Motor neuron (in vitro differentiated cells): ENCODE measurements at places on chromosomes 4 and X.
A peak's percentile ranks its signal among the peaks of the same experiment; 100 is the strongest.

DNA sequence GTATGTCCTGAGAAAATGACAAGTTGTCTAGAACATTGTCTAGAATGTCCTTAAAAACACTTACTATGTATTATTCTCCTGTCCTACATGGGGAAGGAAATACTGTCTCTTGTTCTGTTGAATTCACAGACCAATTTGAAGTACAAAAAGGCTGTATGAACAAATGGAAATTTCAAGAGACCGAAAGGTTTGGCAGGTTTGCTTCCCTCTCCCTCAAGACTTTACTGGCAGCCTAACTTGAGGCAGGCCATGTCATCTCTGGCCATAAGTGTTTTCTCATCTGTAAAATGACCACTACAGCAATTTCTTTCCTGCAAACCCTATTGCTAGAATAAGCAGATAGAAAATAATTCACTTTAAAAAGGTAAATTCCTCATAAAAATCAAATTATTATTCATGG is 191.2 kb upstream of the BMP3 start:
- ATAC-seq, result no peak

DNA sequence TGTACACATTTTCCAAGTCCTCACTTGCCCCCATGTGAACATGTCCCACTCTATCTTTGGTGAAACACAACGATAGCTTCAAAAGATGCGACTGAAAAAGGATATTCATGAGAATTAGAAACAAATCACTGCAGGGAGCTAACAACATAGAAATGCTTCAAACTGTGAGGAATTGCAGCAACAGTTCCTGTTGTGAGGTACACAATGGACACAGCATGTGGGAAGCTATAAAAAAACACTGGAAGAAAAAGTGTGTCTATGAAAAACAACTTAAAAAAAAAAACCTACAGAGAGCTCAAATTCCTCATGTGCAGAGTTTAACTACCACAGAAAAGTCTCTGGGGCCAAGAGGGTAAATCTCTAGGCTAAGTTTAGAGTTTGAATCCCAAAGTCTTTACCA is 51.6 kb upstream of the BLTP1 start:
- no peak for ATAC-seq

DNA sequence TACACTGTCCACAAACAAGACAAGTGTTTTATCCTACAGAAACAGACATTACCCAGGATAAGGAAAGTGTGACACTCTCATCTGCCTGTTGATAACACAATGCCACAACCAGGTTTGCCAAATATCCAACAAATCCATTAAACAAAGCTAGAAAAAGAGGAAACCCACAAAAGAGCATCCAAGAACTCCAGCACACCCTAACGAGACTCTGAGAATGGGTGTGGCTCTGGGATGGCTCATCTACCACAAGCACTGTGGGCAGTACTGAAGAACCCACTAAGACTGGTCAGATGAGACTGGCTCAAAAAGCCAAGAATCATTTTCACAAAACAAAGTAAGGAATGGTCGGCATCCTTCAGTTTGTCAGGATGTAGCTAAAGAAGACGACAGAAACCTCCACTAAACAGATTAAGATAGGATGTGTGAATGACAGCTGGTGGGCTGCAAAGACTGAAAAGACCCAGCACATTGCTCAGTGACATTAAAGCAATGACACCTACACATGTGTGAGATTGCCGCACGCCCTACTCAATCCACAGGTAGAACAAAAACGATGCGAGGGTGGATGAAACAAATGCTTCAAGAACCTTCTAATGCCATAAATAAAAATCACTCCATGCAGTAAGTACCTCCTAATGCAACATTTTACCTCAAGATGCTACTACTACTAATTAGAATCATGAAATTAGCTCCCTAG is 14.7 kb downstream of the ATP8A1 start:
- no peak for ATAC-seq

GRCh38 chr4:142416711-142417275 is 429.3 kb downstream of the INPP4B start:
- peak; percentile 72 for ATAC-seq

DNA sequence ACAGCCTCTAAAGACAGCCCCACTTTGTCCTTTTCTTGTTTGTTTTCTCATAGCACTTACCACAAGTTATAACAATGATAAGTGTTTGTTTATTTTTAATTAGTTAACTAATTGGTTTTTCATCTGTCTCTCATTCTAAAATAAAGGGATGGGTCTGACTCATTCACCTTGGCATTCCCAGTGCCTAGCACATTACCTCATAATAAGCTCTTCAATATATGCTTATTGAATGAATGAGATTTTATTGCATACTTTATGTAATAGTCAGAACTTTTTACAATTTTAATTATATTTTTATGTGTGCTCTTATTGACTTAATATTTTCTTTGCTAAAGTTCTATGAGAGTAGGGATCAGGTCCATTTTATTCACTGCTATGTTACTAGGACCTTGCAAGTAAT is 22.8 kb upstream of the PRKG2 start:
- ATAC-seq, result no peak

DNA sequence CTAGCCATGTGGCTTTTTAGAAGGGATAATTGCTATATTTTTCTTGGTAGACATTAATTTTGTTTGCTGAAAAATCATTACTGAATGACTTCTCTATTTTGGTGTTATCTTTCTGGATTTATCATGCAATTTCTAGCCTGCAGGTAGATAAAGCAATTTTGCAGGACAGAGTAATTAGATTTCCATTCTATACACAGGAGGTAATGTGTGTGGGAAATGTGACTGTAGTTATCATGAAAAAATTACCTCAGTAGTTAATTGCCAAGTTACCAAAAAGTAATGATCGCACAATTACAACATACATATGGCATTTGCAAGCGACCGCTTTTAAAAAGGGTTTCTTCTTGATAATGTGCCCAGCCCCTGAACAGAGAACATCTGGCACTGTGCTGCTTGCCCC is 66.1 kb downstream of the KIT start:
- no peak for ATAC-seq

DNA sequence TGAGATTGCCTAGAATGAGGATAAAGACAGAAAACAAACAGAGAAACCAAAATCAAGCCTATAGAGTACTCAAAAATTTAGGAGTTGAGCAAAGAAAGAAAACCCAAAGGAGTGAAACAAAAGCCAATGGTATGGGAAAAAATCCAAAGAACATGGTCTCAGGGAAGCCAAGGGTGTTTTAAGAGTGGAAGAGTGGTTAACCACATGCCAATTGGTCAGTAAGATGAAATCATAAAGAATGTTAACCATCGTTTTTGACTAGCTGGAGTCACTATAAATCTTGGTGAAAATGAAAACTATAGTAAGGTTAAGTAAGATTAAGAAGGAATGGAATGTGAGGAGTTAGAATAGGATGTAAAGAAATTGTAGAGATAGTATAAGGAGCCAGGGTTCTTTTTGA is 64.7 kb upstream of the RPL34 start:
- no peak for ATAC-seq

DNA sequence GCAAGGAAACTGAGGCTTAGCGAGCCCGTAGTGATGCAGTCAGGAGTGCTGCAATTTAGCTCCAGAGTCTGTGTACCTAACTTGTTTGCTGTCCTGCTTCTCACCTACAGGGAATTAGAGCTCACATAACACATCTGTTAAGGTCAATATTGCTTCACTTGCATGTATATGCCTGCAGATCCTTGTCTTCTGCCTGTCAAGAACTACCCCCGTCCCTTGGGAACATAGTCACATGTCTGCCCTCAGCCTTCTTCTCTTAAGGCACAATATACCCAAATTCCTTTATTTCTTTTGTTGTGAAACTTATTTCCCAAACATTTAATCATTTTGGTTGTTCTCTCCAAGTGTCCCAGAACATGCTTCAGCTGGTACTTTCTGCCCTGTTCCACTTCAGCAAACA is 103.3 kb upstream of the LEF1 start:
- ATAC-seq, result no peak

DNA sequence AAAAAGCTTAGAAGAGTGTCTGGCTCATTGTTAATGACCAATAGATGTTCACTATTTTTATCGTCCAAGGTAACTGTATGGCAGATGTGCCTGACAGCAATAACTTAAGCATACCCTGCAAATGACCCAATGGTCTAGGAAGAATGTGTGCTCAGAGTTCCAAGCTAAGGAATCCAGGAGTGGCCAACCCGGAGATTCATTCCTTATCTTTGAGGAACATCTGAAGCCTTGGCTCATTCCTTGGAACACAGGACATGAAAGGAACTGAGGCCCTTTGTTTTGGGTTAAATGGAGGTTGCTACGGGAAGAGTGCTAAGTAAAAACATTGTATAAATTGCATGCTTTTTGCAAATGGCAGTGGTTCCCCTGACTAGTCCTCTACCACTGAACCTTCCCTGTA is 38.9 kb upstream of the EFNB1 start:
- no peak for ATAC-seq

- ATAC-seq, result no peak
These were observed 15.0 kb downstream of the SRPX2 start for GRCh38 chrX:100658941-100659381.

GRCh38 chr4:123433976-123434375 is 37.4 kb downstream of the SPRY1 start:
- ATAC-seq, result no peak

DNA sequence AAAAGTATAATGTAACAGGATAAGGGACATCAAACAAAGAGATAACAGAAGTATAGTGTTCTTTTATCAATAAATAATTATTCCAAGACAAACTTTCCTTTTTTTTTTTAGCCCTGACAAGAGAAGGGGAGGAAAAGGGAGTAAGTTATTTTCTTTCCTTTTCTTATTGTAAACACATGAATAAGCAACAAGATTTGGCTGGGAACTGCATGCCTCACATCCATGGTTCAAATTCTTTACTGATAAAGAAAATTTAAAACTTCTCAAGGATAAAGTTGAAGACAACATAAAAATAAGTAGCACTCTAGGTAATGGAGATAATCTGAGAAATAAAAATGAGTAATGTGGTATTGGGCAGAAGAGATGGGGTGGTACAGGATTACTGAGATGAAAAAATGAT is 71.6 kb downstream of the NEK1 start:
- ATAC-seq, result no peak

- no peak for ATAC-seq
These were observed 690.9 kb downstream of the PCDH19 start for GRCh38 chrX:99719140-99719539.

DNA sequence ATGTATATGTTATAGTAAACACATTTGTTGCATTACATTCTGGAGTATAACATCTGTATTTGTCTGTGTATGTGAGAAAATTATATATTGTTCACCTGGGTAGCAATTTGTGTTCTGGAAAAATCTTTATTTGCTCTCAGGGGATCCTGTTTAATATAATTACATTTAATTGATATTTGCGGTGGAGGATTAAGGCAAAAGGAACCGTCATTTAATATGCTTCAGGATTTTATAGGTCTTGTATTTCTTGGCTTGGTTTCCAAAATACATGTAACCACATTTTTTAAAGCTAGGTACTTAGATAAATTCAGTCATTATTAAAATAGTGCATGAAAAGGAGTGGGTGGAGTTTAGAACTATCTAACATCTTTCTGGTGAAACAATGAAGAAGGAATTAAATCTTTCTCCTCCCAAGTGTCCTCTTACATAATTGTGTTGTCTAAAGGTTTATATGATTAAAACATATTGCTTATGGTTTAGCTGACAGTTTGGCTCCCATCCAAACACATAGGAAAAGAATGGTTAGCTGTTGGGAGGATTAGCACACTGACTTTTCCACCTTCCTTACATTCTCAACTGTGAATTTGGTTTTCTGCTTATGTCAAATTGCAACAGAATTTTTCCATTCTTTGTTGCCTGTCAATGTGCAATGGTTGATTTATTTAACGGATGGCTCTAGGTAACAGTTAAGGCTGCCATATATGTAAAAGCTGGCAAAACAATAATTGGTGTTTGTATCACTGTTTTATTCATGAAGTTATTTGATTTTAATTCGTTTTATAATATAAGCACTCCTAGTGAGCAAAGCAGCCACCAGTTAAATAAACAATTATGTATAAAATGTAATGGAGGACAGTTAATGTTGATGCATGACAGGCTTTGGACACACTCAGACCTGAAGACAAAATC is 250.8 kb upstream of the SFRP2 start:
- no peak for ATAC-seq

DNA sequence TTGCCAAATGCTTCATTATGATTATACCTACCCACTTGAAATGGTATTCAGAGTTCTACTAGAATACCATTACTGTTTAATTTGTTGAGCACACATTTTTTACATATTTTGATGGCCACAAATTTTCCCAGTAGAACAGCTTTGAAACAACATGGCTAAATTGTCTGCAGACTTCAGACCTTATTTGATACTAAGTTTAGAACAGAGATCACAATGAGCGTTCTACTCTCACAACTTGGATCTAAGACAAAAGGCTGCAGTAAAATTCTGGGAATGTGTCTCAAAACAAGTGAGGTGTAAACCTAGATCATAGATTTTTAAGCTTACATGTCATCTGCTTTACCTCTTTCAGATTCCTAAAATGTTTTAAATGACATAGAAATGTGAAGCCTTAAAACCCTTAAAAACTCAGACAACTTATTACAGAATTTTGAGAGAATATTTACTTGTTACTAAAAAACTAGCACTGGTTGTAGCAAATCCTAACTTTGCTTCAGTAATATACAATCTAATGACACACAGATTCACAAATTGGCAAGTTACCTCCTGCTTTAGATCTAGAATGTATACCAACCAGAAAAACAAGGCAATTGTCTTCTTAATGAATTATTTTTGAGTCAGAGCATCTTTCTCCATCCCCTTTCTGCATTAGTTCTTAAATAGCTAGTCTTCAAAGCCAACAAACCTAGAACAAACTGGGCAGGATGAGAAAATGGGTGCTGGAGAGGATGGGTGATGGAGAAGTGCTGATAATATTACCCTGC is 243.3 kb downstream of the SLC7A11 start:
- ATAC-seq, result no peak

DNA sequence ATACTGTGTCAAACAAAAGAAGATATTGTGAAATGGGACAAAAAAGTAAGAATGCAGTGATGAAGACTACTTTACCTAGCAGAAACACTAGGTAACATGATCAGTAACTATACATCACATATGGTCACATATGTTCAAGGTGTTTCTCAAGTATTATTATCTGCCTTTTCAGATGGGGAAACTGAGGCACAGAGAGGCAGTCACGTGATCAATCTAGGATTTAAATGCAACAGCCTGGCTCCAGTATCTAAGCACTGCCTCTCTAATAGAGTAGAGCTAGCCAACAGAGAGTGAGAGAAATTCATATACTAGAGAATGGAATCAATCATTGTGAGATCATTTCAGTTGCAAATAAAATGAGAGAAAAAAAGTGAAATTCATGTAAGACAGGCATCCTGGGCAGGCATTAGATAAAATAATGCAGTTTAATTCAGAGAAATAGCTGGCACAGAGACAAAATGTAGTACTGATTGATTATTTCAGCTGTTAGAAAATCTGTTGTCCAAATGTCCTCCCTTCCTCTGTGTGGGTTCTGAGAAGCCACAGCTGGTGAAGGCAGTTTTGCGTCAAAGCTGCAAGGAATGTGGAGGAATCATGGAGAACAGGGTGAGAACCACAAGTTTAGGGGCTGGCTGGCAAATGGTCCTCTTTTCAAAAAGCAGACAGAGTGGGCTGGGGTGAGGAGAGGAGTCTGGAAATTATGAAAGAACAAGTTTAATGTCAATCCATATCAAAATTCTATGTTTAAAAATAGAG is 26.0 kb downstream of the SMIM43 start:
- no peak for ATAC-seq
